ENCODE measurements at places on chromosomes 3 and 15.

DNA sequence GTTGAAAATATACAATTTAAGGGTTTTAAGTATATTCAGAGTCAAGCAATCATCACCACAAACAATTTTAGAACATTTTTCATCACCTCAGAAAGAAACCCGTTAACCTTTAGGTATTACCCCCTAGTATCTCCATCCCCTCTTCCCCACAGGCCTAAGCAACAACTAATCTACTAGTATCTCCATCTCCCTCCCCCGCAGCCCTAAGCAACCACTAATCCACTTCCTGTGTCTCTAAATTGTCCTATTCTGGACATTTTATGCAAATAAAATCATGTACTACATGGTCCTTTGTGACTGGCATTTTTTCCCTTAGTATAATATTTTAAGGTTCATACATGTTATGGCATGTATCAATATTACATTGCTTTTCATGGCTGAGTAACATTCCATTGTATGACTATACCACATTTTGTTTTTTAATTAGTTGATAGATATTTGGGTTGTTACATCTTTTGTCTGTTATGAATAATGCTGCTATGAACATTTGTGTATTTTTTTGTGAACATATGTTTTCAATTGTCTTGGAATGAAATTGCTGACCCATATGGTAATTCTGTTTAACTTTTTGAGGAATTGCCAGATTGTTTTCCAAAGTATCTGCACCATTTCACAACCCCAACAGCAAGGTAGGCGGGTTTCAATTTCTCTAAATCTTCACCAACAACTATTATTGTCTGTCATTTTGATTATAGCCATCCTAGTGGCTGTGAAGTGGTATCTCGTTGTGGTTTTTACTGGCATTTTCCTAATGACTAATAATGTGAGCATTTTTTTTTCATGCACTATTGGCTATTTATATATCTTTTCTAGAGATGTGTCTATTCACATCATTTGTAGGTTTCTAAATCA lies 215.6 kb upstream of the CD96 start:
- DNase-seq, result peak; percentile 86

DNA sequence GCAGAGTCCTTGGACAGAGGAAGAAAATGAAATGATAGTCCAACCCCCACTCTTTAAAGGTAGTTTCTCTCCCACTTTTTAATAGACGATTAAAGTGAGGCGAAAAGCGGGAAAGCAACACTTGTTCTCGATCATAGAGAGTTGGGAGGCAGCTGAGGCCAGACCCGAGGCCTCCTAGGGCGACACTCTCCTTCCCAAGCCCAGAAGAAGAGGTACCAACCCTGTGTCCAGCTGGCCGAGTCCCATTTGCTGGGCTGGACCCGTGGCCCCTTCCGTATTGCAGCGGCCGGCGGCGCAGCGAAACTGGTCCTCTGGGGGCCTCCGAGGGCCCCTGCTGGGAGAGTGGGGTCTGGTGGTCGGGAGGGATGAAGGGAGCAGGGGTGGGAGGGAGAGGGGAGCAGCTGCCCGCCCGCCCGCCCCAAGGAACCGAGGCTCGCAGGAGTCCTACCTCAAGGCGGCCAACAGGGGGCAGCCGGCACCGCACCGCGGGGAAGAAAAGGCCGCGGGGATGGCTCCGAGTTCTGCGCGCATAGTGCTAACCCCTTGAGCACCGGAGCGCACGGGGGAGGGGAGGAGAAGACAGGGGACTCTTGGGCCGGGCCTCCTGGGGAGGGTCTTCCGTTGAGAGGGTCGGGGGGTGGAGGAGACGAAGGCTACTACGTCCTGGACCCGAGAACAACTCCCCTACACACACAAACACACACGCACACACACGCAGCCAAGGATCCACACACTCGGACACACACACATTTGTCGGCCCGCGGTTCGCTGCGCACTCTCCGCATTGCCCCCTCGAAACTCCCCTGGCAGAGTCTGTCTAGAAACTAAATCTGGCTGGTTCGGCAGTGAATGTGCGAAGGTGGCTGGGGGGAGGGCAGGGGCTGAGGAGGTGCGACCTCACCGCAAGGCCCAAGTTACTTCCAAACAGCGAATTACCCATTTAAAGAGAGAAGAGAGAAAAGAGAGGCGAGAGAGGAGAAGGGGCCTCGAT lies 2.0 kb downstream of the WNT5A start:
- peak; percentile 87 for DNase-seq

GRCh38 chr15:95898761-95899160 lies 431.7 kb upstream of the NR2F2 start:
- no peak for DNase-seq

- DNase-seq, result no peak
These were observed 2.1 kb upstream of the RHO start for GRCh38 chr3:129526121-129526900.

DNA sequence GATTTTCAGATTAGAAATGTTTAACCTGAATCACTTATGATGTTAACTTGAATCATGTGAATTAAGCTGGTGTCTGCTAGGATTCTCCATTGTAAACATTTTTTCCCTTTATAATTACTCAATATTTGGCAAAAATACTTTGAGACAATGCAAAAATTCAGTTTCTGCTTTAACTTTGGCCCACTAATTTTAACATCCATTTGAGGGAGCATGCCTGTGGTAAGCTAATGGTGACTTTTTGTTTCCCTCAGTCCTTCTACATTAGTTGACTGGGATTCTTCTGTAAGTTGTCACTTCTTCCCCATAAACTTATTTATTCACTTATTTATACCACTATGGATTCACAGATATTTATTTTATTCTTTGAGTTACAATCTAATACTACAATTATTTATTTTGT lies 59.3 kb downstream of the PIK3R4 start:
- no peak for DNase-seq

DNA sequence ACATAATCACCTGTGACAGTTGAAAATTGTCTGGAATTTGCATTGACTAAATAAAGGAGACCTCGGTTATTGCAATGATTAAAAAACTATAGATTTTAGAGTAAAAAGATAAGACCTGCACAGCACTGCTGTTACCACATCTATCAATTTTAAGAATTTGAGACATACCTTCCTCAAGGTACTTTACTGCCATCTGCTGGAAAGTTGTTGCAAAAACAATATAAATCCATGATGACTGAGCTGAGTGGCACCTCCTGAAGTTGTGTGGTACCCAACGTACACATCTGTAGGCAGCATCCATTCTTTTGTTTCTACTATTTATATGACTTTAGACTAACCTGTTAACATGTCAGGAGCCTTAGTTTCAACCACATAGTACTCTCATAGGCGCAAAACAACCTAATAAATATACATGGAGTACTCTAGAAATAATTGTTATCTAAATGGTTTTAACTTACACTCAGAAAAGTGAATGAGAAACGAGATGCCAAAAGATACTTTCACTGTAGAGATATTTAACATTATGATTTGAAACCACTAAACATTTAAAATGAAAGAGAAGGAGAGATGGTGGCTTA lies 106.7 kb downstream of the GHSR start:
- DNase-seq, result peak; percentile 79

GRCh38 chr3:150062492-150062891 lies 91.8 kb upstream of the PFN2 start:
- peak; percentile 88 for DNase-seq

DNA sequence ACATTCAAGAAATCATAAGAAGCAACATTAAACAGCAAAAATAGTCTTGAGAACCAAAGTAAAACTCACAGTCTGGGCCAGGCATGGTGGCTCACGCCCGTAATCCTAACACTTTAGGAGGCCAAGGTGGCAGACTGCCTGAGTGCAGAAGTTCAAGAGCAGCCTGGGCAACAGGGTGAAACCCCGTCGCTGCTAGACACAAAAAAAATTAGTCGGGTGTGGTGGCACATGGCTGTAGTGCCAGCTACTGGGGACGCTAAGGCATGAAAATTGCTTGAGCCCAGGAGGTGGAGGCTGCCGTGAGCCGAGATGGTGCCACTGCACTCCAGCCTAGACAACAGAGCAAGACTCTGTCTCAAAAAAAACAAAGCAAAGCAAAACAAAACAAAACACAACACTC lies 117.7 kb upstream of the GOLGA6L6 start:
- no peak for DNase-seq

DNA sequence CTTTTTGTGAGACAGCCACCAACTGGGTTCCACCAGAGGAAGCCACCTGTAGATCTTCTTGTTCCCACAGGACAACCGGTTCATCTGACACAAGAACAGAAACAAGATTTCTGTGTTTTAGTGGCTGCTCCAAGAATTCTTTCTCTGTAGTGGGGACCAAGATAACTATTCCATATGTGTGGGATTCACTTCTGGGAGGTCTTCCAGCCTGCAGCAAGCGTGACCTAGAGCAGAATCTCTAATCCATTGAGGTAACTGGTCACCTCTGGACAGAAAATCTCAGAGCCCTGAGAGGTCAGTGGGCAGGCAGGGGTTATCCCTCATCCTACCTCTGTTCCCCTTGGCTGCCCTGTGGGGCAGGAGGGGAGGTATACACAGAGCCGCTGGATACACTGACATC lies 311.3 kb downstream of the NTRK3 start:
- no peak for DNase-seq

DNA sequence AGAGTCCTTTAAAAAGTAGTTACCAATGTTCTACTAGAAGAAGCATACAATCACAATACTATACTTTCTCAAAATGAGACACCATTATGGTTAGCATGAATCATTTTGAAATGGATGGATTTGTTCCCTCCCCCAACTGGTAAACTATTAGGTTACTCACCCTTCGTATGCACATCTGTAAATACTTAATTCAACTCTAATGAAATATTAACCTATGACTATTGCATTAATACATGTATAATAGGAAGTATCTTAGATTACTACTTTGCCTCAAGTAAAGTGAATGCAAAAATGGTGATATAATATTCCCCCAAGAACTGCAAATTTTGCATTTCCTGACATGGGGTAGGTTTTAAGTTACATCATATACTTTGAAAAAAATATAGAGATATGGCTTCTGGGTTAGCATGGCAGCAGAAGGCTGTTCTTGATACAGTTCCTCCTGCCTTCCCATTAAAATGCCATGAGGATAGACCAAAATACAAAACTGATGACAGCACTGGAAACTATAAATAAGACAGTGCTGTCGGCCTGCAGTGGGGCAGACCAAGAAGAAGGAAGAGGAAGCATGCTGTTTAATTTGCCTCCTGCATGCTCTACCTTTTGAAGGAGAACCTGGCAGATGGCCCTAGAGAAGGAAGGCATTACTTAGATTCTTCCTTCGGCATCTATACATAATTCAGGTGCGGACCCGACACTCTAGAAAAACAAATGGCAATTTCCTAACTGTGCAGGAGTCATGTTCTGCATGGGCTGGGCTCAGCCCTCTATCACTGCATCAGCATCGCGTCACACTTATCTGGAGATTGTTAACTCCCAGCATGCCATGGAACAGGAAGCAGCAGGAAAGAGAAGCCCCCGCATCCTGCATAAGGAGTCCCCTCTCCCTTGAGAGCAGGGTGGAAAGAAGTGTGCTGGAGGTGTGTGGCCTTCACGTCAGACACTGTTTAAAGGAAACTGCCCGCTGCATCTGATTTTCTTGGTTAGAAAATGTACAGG lies 41.8 kb upstream of the NEO1 start:
- no peak for DNase-seq

GRCh38 chr15:95290176-95290974 lies 1040.1 kb upstream of the NR2F2 start:
- no peak for DNase-seq

GRCh38 chr3:183099838-183100204 lies 525 bp upstream of the MCCC1 start:
- no peak for DNase-seq

DNA sequence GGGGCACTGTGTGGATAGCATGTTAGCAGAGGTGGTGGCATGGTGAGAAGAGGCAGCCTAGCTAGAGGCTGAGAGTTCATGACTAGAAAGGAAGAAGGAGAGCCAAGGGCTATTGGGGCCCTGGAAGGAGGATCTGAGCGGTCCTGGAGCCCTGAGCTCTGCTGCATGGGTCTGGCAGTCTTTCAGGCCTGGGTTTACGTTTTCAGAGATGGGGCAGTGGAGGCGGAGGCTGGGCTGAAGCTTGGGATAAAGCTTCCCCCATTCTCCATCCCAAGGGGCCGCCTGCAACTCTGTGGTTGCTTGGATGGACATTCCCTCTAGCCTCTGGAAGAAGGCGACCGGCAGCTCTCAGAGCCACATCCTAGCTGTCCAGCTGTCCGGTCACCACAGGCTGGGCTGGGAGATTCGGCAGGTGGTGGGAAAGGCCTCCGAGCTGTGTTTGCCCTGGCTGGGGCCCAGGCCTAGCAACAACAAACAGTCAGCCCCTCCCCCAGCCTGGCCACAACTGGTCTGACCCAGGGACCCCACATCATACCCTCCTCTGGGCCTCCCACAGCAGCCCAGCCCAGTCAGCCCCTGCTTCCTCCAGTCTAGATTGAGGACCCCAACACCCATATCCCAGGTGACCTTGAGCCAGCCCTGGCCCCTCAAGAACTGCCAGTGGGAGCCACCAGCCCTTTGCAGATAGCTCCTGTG lies 1.8 kb upstream of the SLC38A3 start:
- no peak for DNase-seq

- no peak for DNase-seq
These were observed 34.6 kb downstream of the GASK1A start for GRCh38 chr3:43013743-43014155.

DNA sequence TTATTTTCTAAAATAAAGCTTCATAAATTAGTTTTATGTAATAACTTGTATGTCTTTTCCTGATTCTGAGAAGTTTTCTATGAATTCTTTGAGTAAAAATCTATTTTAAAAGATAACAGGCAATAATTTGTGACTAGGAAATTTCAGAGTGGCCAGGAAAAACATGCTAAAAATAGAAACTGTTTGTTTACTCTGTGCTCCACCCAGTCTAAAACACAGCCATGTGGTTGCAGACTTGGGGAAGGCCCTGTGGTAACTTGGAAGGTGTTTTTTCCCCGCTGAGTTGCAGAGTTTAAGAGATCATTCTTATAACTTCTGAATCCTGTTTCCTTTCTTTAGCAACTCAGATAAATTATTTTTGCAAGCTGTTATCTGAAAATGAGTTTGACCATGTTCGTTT lies 21.9 kb downstream of the PLCL2 start:
- peak; percentile 72 for DNase-seq

- peak; percentile 77 for DNase-seq
These were observed 450.4 kb downstream of the MFSD1 start for GRCh38 chr3:159252274-159252673.

DNA sequence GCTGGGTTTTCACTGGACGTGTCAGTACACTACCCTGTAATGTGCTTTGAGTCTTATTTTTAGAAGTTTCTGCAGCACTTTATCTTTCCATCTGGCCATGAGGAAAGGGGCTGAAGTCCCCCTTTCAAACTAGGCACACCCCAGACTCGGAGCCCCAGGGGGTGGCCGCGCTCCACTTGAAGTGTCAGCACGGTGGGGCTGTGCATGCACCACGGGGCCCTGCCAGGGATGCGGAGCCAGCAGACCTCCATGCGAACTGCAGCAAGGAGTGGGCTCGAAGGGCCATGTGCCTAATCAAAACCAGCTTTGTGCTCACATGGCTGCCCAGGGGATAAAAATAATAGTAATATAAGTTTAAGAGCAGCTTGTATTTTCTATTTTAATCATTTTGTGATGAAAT lies 100.9 kb upstream of the HACD2 start:
- no peak for DNase-seq

DNA sequence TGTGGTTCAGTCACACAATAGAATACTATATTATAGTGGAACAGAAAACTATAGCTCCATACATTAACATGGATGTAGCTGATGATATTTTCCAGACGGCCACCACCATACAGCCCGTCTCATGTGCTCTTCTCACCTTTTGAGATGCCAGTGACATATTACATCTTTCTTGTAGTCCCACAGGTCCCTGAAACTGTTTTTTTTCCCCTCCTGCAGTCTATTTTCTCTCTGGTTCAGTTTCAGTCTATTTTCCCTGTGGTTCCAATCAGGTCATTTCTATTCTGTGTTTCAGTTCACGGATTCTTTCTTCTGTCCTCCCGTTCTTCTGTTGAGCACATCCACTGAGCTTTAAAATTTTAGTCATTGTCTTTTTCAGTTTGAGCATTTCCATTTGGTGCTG lies 72.2 kb downstream of the PPCDC start:
- DNase-seq, result no peak
